T-helper 22 cell (primary cell): ENCODE measurements at places on chromosomes 5 and 9.

DNA sequence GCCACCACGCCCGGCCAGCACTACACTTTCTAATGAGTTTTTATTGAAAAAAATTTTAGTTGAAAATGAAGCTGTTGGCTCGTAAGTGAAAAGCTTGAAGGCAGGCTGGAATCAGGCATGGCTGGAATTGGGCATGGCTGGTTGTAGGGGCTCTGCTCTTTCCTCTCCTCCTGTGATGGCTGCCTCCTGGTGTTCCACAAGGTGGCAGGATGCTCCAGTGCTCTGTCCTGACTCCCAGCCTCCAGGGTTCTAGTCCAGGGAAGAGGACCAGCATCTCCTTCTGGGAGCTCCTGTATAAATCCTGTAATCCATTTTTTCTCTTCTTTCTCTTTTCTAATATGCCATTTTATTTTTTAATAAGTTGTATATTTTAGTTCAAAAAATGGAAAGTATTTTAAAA lies 57.2 kb upstream of the DHFR start:
- DNase-seq = no peak

DNA sequence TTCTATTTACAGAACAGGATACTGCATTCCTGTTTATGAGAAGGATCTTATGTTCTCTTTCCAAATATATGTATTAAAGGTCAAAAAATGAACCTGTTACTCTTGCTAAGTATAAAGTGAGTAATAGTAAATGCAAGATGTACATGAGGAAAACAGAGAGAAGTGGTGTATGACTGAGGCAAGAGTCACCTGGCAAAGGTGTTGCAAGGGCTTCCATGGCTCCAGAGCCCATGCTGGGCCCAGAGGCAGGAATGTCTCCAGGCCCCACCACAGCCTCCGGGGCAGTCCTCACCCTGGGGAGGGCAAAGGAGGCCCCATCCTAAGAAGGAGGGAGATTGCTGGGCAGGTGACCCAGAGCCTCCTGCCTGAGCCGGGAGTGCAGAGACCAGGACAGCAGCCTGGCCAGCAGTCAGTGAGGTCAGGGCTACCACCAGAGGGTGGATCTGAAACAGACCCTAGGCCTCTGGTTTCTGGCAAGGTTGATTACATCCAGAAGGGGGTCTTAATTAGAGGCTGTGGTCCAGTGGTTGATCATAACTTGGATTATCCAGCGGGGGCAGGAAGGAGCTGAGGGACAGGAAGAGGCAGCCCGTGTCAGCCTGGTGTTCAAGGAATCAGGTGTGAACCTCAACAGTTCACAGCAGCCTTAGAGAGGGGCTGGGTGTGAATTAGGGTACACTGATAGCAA lies 57.3 kb upstream of the CPLX2 start:
- no peak for DNase-seq

GRCh38 chr5:5320062-5320805 lies 102.2 kb upstream of the ICE1 start:
- DNase-seq = no peak

GRCh38 chr9:15189481-15189880 lies 117.5 kb downstream of the TTC39B start:
- DNase-seq = no peak

DNA sequence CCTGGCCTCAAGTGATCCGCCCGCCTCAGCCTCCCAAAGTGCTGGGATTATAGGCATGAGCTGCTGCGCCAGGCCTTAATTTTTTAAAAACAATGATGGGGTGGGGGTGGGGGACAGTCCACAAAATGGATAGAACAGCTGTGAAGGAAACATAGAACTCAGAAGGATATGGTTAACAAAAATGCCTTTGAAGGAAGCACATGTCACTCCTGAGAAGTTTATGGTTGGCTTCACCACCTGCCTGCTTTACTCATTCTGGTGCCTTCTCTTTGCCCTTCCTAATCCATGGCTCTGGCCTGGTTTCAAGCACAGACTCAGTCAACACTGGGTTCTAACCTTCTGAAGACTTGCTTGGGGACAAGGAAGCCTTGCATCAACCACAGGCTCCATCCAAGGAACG lies 10.3 kb downstream of the BAG1 start:
- DNase-seq = no peak
